ENCODE measurements at places on chromosomes 12 and 14. TPM values are rescaled to one million over a fixed set of nuclear protein-coding genes. Genes with fewer than 3 reads are reported as not detected.

KRT6C gene
- total RNA-seq, result not detected

CHGA gene
- total RNA-seq, result 0.87 TPM

C12orf76 gene
- 17.5 TPM for total RNA-seq

CD163L1 gene
- total RNA-seq, result not detected

PLEKHD1 gene
- total RNA-seq, result not detected

Data from cardiac ventricle fibroblast (primary cell).